ENCODE measurements at places on chromosomes 6 and 20.

DNA sequence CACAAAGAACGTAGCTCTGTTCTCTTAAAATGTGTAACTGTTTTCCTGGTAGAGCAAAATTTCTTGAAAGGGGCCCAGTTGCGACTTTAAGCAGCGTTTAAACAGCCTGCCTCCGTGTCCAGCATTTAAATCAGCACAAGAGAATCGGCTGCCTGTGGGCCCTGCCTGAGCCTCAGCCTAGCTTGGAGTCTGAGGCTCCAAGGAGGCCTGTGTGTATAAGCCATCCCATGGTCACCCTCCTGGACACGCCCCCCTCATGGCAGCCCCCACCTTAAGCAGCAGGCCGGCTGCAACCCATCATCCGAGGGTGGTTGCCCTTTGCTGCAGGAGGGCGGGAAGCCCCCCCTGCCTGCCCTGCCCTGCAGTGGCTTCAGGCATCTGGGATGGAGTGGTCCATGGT lies 18.9 kb downstream of the SDCBP2 start:
- DNase-seq, result no peak

DNA sequence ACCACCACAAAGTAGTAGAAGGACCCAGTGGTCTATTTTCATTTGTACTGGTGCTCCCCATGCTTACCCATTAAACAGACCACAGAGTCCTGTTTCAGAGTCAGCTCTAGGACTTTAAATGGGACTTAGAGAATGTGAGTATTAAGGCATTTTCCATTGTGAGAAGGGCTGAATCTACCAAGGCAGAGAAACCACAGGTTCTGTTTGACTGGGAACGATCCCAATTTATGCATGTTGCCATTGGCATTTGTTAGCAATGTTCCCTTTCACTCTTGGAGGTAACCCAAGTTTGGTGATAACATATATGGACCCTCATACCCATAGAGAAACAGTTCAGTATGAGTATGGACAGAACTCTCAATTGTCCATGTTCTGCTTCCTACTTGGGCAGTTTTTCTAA lies 672.8 kb downstream of the KIF16B start:
- DNase-seq, result no peak

- no peak for DNase-seq
These were observed 199.0 kb downstream of the SAMD5 start for GRCh38 chr6:147707524-147707923.

- peak; percentile 44 for DNase-seq
These were observed 66.3 kb downstream of the NT5E start for GRCh38 chr6:85516168-85516567.

- no peak for DNase-seq
These were observed 298.2 kb downstream of the UBE3D start for GRCh38 chr6:82767447-82767846.

- DNase-seq, result peak; percentile 71
These were observed 7.8 kb upstream of the ACSS1 start for GRCh38 chr20:25065625-25066338.

DNA sequence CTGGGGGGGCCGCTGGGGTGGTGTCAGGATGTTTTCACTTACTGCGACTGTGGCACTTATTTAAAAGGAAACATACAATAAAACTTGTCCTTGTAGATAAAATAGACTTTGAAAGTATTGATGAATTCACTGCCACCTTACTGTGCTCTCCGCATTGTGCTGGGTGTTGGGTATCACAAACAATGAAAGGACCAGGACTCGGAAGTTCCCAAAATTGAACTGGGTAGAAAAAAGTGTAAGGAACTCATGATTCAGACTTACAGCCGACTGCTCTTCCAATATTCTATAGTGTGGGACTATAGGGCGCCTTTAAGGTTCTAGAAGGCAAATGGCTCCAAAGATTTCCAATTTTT lies 32.1 kb upstream of the ID4 start:
- no peak for DNase-seq

- peak; percentile 98 for DNase-seq
These were observed 198.8 kb upstream of the PREP start for GRCh38 chr6:105601541-105602236.

DNA sequence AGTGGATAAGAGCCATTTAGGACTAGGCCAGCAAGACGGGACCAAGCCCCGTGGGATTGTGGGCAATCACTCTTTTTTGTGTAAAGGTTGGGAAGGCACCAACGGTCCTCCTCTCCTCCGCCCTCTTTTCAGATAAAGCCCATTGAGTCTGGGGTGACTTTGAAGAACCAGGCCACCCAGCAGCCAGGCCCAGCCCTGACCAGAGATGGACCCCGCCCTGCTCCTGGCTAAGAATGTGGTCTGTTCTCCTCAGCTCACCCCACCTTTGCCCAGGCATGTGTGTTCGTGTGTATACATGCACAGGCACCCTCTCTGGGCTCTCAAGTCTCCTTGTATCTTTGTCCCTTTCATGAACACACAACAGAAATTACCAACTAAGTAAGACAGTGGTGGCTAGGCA lies 9.1 kb downstream of the SDC4 start:
- no peak for DNase-seq

DNA sequence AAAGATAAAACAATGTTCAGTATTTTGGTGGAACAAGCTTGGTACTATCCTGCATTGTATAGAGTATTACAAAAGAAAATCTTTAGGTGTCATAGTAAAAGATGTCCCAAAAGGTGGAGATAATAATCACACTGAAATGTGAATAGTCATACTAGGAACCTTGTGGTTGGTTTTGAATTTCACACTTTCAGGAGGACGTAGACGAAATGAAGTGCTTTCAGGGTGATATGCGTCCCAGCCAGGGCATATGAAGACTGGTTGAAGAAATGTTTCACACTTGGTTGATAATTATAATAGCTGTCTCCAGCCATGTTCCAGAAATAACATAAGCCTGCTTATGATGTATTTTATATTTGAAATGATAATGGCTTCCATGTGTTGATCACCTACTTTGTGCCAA lies 60.4 kb downstream of the SCAND1 start:
- no peak for DNase-seq

GRCh38 chr20:52630138-52630537 lies 342.0 kb upstream of the TSHZ2 start:
- no peak for DNase-seq

DNA sequence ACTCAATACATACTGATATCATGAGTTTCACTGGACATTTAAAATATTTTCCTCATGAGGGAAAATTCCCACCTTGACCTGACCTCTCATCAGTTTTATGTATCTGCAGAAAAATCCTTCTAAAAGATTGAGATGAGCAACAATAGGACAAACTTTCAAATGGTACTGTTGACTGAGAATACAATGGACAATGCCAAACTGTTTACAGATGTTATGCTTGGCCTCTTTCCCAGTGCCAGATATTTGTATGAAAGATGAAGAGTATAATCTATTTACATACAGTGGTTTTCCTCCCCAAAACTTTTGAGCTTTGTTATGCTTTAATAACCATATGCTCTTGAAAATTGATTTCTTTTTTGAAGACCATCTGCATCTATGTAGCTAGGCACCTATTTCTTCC lies 245.1 kb upstream of the RSPO3 start:
- peak; percentile 45 for DNase-seq

DNA sequence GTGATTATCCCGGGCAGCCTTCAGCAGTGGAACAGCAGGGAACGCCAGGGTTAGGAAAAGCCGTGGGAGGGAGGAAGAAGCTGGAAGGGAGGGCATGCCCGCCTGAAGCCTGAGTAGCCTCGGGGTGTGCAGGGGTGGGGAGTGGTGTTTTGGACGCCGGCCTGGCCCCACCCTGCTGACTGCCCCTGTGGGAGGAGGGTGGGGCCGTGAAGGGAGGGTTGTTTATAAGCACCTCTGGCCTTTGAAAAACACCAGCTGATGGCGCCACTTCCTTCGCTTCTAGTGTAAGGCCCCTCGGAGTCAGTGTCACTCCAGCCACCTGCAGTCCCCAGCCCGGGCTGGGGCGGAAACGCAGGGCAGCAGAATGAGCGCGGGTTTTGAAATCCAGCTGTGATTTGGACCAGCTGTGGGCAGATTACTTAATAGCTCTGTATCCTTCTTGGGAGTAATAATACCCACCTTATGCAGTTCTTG lies 52.8 kb upstream of the BMP6 start:
- DNase-seq, result peak; percentile 42

GRCh38 chr6:5906842-5907241 lies 99.9 kb downstream of the NRN1 start:
- DNase-seq, result no peak

GRCh38 chr20:4942331-4942730 lies 59.0 kb downstream of the SLC23A2 start:
- DNase-seq, result no peak

- DNase-seq, result no peak
These were observed 52.2 kb downstream of the MYH7B start for GRCh38 chr20:35007891-35008290.

Data from fibroblast of pulmonary artery (primary cell).